Uterus (tissue), 4 donors: ENCODE measurements at places on chromosomes 13 and 19.

- no peak for DNase-seq
These were observed 18.4 kb upstream of the TOMM40 start for GRCh38 chr19:44872661-44873060.

- DNase-seq, result no peak
These were observed 388.1 kb downstream of the KCNRG start for GRCh38 chr13:50403311-50403710.

DNA sequence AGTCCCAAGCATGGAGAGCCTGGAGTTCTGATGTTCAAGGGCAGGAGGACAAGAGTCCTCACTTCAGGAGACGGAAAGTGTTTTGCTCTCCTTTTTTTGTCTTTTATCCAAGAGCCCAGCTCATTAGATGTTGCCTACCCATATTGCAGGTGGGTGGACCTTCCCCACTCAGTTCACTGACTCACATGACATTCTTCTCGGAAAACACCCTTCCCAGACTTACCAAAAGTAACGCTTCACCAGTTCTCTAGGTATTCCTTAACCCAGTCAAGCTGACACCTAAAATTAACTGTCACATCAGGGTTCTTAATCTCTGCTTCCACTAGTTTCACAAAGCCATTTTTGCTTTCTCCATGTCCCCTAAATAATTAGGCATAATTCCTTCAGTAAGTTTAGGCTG is 2215.4 kb upstream of the PCDH20 start:
- DNase-seq, result no peak

DNA sequence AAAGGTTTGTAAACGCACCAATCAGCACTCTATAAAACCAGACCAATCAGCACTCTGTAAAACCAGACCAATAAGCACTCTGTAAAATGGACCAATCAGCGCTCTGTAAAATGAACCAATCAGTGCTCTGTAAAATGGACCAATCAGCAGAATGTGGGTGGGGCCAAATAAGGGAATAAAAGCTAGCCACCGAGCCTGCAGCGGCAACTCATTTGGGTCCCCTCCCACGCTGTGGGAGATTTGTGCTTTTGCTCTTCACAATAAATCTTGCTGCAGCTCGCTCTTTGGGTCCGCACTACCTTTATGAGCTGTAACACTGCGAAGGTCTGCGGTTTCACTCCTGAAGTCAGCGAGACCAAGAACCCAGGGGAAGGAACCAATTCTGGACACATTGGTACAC is 28.0 kb downstream of the ZNF175 start:
- DNase-seq, result no peak

GRCh38 chr13:45575830-45576180 is 39.7 kb downstream of the ERICH6B start:
- no peak for DNase-seq

- peak; percentile 50 for DNase-seq
These were observed 11.7 kb downstream of the RANBP3 start for GRCh38 chr19:5966215-5966614.

- DNase-seq, result no peak
These were observed 15.9 kb upstream of the ZNF98 start for GRCh38 chr19:22438011-22438410.

DNA sequence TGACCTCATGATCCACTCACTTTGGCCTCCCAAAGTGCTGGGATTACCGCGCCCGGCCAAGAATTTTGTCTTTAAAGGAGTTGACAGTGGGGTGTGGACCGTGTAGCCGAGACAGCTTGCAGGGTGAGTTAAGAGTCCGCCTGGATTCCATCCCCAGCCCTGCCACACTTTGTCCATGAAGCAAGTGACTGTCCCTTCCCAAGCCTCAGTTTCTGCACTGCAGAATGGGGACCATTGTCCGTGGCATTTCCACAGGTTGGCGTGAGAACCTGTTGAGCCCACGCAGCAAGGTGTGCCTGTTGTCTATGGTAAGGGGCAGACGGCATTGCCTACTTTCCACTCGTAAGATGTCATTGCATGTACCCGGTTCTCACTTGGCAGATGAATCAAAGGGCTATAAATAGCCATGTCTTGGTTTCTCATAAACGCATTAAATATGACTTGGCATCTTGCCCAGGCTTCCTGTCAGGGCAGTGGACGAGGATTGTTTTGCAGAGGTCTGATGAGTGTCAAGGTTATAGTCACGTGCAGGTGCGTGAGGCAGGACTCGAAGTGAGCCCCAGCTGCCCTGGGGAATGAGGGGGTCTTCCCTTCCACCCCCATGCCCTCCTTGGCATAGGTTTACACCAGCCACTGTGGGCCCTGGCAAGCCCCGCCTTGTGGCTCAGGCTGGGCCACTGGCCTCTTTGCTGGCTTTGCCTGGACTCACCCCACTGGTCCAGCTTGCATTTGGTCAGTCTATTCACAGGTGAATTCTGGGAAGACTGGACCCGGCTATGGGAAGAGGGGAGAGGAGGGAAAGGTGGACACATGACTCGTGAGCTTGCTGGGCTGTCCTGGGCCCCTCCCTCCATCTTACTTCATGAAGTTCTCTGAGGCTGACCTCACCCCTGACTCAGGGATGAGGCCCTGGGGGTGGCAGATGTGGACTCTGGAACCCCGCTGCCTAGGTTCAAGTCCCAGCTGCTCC is 14.6 kb downstream of the FAM187B start:
- DNase-seq, result peak; percentile 81
